Spleen (tissue), 13 donors: ENCODE measurements at places on chromosomes 7 and 10. TPM values are rescaled to one million over a fixed set of nuclear protein-coding genes. Genes with fewer than 3 reads are reported as not detected.

MYO1G gene
- total RNA-seq: 36.4 TPM

CUL2 gene
- 20.8 TPM for total RNA-seq

- no peak for DNase-seq
- no peaks in the 10 kb centered on the region for H3K4me1 ChIP-seq
- H3K4me3 ChIP-seq: no peak overlapping the region
- H3K27me3 ChIP-seq: no peaks in the 10 kb centered on the region
- H3K27ac ChIP-seq: no peak overlapping the region
- H3K36me3 ChIP-seq: no peaks in the 10 kb centered on the region
Measured at GRCh38 chr7:121545418-121545817, 149.3 kb upstream of the FAM3C start.

DNA sequence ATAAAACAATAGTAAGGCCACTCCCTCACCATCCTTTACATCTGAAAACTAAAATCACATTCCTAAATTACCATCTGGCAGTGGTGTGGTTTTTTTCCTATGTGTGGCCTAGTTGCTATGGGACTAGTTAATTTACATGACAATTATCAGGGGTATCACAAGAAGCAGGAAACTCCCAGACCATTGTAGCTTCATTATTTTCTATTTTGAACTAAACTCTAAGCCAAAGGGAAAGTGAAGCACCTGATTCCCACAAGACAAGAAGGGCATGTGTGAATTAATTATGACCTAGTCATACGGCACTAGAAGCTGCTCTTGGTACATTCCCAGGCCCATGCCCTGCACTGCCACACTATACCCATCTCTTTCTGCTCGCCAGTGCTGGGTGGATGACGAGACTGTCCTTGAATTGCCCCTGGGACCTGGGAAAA, 103.4 kb downstream of the ATXN7L1 start:
- DNase-seq: no peak
- no peak overlapping the region for H3K27ac ChIP-seq
- no peaks in the 10 kb centered on the region for H3K27me3 ChIP-seq

DNA sequence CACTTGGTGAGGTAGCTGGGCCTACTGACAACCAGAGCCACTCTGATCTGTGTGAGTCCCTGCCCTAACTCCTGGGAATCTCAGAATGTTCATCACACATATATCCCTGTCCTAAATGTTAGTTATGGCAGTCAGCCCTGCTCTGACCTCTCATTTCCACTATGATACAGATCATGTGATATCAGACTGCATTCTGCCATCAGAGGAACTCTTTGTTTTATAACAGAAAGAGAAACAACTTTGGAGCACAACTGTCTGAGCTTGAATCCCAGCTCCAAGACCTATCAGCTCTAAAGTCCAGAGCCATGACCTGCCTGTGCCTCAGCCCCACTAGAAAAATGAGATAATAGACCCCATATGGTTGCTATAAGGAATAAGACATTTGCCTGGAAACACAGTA, 54.6 kb upstream of the ABCB4 start:
- no peaks in the 10 kb centered on the region for H3K27me3 ChIP-seq
- no peak for DNase-seq

DNA sequence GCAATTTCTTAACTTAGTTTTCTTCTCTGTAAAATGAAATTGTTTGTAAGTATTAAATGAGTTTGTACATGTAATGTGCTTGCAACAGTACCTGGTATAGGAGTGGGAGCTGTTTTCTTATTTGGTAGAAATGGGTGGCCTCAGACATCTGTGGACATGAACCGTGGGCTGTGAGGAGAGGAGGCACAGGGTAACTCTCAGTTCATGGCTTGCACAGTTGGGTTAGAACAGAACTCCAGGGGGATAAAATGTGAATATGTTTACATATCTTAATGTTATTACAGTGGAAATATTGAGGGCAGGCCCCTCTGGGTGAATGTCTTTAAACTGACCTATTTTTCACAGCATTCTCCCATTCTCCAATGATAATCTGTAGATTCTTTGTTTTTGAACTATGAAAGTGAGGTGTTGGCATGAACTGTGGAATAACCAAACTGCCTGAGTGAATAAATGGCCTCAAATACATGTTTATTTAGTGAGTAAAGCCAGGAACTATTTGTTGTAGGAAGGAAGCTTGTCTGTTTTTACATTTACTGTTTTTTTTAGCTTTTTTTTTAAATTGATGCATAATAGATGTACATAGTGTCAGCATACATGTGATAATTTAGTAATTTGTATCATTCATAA, 2.6 kb downstream of the ABCA13 start:
- H3K27me3 ChIP-seq: no peaks in the 10 kb centered on the region
- H3K4me3 ChIP-seq: no peak overlapping the region
- no peak overlapping the region for H3K27ac ChIP-seq
- no peaks in the 10 kb centered on the region for H3K36me3 ChIP-seq
- H3K4me1 ChIP-seq: no peaks in the 10 kb centered on the region

DNA sequence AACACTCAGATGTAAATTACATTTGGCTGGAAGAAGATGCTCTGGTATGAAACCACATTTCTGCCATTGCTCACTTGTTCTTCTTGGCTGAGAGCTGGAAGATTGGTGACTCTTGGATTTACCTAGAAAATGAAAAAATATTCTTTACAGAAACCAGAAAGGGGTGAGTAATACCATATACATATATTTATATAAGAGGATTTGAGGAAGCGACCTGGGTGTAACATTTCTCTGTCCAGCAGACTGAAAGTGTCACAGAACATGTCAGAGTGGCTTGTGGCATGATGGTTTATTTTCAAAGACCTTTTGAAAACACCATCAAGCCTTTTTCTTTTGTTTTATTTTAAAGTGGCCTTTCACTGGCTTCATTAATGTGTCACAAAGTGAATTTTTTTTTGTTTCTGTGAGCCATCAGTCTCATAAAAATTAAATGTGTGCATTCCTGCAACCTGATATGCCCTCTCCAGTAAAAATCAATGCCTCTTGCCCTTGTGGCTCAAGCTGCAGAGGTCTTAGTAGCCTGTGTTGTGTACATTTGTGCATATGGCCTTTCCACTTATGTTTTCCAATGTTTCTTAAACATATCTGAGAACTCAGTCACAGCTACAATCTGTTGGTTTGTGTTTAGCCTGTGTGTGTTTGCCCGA, 23.5 kb downstream of the CREB5 start:
- H3K36me3 ChIP-seq: no peaks in the 10 kb centered on the region
- no peak for DNase-seq
- no peak overlapping the region for H3K4me3 ChIP-seq

RBP3 gene
- not detected for total RNA-seq

DNA sequence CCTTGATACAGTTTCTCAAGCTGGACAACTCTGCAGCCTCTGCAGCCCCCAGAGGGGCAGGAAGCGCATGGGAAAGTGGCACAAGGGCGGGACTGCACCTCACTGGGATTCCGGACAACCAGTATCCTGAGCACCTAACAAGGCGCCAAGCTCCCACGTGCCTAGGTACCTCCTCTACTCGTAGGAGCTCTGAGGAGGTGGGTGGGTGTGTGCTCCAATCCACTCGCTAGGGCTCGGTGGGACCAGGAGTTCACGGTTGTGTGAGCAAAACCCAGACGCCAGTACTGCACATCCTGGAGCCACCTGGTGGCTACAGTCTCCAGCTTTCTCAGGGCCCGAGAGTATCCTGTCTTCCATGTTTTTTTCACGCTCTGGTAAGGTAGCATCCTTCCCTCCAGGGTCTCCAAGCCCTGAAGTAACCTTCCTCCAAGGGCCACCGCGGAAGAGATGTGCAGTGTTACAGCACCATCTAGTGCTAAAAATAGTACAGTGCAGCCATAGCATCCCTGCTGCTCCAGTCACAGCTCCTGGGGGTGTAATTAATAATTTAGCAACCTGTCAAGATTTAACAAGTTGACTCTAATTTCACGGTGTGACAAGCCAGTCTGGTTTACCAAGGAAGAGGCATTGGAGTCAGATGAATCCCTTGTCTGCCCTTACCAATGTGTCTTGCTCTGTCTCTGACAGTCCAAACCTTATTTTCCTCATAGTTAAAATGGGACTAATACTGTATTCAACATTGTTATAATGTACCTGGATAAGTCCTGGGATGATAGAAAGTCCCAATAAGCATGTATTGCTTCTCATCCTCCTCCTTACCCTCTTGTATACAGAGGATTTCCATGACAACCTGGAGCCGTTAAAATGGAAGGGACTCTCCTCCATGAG, 70.4 kb downstream of the HERPUD2 start:
- no peak overlapping the region for H3K27ac ChIP-seq
- DNase-seq: no peak
- H3K4me3 ChIP-seq: no peak overlapping the region
- H3K36me3 ChIP-seq: peaks cover 23% of the 10 kb centered on the region
- peaks cover 9% of the 10 kb centered on the region for H3K4me1 ChIP-seq

NPSR1 gene
- not detected for total RNA-seq

DNA sequence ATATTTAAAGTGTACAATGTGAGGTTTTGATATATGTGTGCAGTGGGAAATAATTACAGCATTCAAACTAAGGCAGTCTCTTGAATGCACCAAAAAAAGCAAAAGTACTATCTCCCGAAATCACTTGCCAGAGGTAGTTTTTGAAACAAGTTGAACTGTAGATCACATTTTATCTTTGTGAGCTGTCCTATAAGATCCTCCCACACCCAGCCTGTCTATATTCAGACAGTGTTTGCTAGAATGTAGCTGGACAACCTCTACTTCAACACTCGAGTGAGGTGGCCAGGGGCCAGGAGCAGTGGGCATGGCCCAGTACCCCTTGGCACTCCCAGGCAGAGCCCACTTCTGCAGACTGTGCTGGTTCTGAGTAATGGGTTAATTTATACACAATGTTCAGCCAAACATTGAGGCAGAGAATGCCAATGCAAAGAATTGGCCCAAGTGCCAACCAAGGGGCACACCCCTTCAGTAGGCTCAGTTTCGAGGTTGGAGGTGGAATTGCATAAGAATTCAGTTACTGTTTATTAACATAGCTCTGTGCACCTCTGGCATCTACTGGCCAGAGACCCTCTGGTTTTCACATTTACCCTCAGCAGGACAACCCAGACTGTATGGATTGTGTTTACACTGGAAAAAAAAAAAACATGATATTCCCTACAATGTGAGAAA, 70.5 kb downstream of the AHR start:
- no peak for DNase-seq
- H3K4me1 ChIP-seq: peaks cover 15% of the 10 kb centered on the region
- H3K36me3 ChIP-seq: no peaks in the 10 kb centered on the region
- no peaks in the 10 kb centered on the region for H3K27me3 ChIP-seq

DNA sequence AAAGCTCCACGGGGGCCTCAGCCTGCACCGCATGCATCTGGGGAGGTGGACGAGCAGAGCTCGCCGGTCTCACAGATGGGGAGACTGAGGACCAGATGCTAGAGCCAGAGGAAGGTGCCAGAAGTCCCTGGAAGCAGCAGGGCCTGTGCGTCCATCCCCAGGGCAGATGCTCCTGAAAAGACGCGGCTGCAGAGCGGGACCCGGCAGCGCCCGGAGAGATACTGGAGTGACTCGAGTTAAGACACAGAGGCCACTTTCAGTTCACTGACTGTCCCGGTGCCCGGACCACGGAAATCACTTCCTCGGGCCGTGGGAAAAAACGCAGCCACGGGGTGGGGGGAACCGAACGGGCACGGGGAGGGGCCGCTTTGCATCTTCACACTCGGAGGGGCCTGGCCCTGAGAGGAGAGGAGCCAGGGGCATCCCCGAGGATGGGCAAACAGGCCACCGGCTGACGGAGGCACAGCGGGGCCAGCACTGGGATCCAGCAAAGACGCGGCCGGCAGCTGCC, 85.4 kb downstream of the FOXL3 start:
- no peak overlapping the region for H3K27ac ChIP-seq
- peak; percentile 72 for DNase-seq
- peaks cover 16% of the 10 kb centered on the region for H3K27me3 ChIP-seq
- peaks cover 15% of the 10 kb centered on the region for H3K4me1 ChIP-seq
- no peak overlapping the region for H3K4me3 ChIP-seq

CALCR gene
- not detected for total RNA-seq

DNA sequence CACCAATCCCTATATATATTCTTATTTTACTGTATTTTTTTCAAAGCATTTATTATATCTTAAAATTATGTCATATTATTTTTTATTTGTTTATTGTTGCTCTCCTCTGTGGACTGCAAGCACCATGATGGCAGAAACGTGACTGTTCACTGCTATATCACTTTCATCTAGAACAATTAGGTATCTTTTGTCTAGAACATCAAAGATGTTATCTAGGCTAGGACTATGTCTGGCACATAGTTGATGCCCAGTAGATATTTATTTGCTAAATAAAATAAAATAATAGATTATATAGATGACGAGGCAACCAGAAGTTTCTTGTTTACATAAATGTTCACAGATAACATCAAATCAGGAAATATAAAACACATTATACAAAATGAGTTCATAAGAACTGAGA, 12.4 kb upstream of the GPR158 start:
- no peak for DNase-seq
- H3K4me1 ChIP-seq: no peaks in the 10 kb centered on the region
- H3K27me3 ChIP-seq: peaks cover 2% of the 10 kb centered on the region
- H3K27ac ChIP-seq: no peak overlapping the region

- no peak for DNase-seq
- H3K4me3 ChIP-seq: no peak overlapping the region
- no peaks in the 10 kb centered on the region for H3K36me3 ChIP-seq
Measured at GRCh38 chr7:103879411-103879810, 110.0 kb downstream of the RELN start.

DNA sequence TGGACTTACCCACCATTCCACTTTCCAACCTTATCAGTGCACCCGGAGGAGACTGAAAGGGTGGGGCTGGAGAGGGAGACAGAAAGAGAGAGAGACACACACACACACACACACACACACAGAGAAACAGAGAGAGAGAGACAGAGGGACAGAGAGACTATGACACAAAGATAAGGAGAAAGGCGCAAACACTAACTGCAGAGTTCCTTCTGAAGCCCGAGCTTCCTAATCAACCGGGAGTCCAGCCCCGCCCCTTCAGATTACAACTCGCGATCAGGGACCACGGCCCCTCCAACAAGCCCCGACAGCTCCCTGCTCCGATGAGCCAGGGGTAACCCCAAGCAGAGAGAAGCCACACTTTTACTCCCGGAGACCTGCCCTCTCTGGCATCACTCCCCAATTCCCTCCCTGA, 499 bp downstream of the GAL3ST4 start:
- H3K4me1 ChIP-seq: peaks cover 43% of the 10 kb centered on the region
- H3K36me3 ChIP-seq: no peaks in the 10 kb centered on the region
- peak overlapping the region; percentile 26 for H3K4me3 ChIP-seq
- H3K27ac ChIP-seq: peak overlapping the region; percentile 32

DNA sequence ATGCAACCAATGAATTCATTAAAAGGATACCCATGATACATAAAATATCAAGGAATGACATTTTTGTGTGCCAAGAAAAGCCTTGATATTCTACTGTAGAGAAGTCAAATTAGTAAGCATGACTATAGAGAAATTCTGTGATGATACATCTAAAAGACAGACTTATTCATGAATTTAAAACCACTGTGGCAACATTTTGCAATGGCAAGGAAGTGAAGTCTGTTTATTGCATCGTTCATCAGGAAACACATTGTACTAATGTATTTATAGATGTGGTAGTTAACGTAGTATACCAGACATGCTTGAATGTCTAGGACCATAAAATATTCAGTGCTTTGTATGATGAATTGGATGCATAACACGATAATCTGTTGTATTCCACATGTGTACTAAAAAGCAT, 9.3 kb upstream of the CLEC5A start:
- no peaks in the 10 kb centered on the region for H3K36me3 ChIP-seq
- H3K27me3 ChIP-seq: no peaks in the 10 kb centered on the region
- H3K4me3 ChIP-seq: no peak overlapping the region
- DNase-seq: no peak
- H3K27ac ChIP-seq: peak overlapping the region; percentile 65
